ENCODE measurements at places on chromosomes 1 and 21.
A peak's percentile ranks its signal among the peaks of the same experiment; 100 is the strongest.

GRCh38 chr1:116808200-116808847 lies 54.1 kb downstream of the CD2 start:
- DNase-seq, result no peak

GRCh38 chr21:34223376-34223775 lies 140.4 kb upstream of the KCNE2 start:
- DNase-seq, result no peak

DNA sequence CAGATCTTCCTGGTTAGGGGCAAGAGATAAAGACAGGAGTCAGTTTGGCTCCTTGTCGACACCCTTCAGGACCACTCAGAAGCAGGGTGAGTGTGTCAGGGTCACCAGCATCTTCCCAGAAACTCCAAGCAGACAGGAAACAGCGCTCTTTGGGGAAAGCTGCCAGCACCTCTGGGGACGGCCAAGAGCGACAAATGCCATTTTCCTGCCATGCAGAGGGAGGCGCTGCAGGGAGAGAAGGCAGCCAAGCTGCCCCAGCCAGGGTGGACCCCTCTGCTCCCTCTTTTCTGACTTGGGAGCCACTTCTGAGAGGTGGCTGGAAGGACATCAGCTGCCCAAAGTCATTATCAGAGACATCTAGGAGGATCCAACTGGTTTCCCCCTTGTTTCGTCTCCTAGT lies 29.0 kb downstream of the SIM2 start:
- no peak for DNase-seq

DNA sequence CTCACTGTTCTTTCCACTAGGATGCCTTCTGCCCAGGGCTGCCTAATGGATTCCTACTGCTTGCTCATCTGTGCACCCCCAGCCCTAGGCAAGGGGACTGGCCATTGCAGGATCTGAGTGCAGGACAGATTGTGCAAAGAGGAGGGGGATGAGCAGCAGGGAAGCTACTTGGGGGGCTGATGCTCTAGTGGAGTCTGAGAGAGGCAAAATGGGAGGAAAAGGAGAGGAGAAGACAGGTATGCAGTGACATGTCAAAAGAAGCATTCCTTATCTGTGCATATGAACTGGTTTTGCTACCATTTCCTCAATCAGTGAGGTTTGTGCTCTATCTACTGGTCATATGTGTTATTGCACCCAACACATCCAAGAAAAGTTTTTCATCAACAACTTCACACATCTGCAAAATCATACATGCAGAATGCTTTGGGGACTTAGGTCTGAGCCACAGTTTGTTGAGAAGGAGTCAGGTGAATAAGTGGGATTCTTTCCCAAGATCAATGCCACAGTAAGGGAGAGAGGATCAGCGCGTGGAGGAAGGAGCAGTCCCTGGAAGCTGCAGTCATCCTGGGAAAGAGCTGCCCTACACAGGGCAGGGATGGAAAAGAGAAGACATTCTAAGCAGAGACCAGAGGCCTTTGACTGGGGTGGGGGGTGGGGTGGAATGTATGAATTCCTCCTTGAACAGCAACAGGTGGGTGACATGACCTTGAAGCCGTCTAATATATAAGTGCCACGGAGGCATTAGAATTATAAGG lies 14.4 kb downstream of the SLC5A9 start:
- DNase-seq, result peak; percentile 56

- no peak for DNase-seq
Observed at GRCh38 chr1:228228601-228229074, 20.8 kb downstream of the OBSCN start.

GRCh38 chr1:40316595-40317393 lies at the start of gene COL9A2:
Gene COL9A2, minus strand, starts transcription at chr1:40317286. Its CDS starts 89 bp downstream, at chr1:40317197.
- DNase-seq, result peak; percentile 77

- no peak for DNase-seq
Observed at GRCh38 chr1:109762821-109763645, 690 bp downstream of the EPS8L3 start.

- no peak for DNase-seq
Observed at GRCh38 chr21:44425895-44426662, 29.2 kb upstream of the LRRC3 start.
